ENCODE measurements at places on chromosomes 6 and 20.

- no peak for DNase-seq
These were observed 70.9 kb downstream of the STK35 start for GRCh38 chr20:2172305-2173175.

DNA sequence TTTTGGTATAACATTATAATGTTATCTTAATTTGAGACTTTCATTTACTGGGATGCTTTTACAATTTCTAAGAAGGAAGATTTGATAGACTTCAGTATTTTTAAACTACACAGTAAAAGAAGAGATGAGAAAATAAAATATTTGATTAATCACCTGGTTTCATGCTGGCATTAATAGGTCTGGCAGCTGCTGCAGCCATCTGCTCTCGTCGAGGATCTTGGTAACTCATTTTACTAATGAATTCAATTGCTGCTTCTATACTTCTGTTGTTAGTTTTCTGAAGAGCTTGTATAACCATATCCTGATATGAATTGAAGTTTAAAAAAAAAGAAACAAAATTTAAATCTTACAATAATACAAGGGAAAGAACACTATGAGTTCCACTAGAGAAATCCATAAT is 23.0 kb downstream of the LATS1 start:
- no peak for DNase-seq

DNA sequence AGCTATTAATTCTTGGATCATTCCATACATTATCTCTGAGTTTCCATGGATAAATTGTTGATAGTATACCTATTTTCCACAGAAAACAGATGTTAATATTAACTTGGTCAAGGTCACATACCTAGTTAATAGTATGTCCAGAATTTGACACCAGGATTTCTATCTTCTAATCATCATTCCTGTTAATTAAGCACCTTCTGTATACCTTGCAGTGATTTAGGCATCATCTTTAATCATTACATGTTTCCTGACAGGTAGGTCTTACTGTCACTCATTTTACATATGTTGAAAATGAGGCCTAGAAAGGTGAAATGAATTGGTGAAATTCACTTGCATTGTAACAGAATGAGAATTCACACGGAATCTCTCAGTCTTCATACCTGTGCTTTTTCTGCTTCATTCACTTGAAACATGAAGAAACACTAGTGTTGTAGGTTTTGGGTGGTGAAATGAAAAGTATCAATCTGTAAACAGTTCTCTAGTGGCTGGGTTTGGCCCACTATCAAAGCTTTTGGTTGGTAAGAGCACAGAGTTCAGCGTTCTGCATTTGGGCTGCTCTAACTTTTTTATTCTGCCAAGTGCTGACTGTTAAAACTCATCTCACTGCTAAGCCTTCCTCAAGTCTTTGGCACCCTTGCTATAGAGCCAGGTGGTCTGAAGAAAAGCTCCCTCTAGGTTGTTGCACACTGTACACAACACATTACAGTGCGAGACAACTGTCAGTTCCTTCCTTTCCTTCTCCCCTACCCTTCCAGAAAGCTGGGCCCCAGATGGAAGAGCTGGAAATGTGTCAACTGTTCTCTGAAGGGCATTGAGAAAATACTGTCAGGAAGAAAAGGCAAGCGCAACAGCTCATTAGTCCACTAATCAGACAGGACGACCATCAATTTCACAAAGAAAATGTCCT is 57.8 kb upstream of the C20orf144 start:
- no peak for DNase-seq

DNA sequence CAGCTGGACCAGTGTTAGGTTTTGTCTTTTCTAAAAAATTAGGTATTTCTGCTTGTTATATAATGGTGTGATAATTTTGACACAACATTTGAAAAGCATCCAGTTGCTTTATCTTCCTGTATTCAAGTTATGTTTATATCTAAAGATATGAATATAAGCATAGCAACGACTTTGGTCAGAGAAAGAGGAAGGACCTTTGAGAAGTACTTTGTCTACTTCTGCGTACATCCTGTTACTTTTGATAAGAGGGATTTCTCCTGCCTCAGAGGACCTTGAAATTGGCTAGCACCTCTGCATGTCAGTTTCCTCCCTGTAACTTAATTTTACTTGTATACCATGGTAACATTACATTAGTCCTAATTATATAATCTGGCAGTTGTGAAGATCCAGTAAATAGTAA is 24.8 kb downstream of the PHF20 start:
- DNase-seq, result no peak

- no peak for DNase-seq
These were observed 154.9 kb downstream of the SOX4 start for GRCh38 chr6:21748343-21749056.
